Left lung (tissue), 14 donors: ENCODE measurements at places on chromosomes 12 and 14.

GRCh38 chr12:89661706-89662330 is 46.8 kb downstream of the ATP2B1 start:
- no peak for DNase-seq

- no peak for DNase-seq
These were observed 56.4 kb downstream of the RASSF9 start for GRCh38 chr12:85779768-85780167.

DNA sequence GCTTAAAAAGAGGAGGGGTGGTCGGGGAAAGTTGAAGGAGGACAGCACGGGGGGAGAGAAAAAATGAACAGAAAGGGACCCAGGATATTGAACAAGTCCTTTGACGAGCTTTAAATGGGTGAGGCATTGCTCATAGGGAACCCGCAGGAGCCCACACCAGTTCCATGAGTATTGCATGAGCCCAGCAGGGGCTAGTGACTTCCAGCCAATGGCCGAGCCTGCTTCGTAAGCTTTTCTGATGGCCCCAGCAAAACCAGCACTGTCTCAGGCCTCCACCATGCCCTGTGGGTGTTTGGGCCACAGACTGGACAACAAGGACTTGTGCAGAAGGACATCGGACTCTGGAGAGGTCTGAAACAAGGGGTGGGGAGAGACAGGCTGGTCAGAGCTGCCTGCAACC is 109.5 kb downstream of the ZFP36L1 start:
- DNase-seq = no peak

- no peak for DNase-seq
These were observed 68.7 kb downstream of the STON2 start for GRCh38 chr14:81331229-81332021.

DNA sequence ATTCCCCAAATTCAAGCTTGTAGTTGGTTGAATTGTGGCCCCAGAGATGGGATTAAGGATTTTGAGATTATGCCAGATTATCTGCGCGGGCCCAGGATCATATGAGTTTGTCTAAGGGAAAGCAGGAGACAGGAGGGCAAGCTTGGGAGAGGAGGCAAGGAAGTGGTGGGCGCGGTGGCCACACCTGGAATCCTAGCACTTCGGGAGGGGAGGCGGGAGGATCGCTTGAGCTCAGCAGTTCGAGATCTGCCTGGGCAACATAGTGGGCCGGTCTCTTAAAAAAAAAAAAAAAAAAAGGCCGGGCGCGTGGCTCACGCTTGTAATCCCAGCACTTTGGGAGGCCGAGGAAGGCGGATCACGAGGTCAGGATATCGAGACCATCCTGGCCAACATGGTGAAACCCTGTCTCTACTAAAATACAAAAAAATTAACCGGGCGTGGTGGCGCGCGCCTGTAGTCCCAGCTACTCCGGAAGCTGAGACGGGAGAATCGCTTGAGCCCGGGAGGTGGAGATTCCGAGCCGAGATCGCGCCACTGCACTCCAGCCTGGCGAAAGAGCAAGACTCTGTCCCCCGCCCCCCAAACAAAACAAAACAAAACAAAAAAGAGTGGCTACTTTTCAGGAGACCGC is 881 bp upstream of the PUS1 start:
- peak; percentile 57 for DNase-seq

- no peak for DNase-seq
These were observed 78.8 kb downstream of the GSC start for GRCh38 chr14:94690896-94691659.

DNA sequence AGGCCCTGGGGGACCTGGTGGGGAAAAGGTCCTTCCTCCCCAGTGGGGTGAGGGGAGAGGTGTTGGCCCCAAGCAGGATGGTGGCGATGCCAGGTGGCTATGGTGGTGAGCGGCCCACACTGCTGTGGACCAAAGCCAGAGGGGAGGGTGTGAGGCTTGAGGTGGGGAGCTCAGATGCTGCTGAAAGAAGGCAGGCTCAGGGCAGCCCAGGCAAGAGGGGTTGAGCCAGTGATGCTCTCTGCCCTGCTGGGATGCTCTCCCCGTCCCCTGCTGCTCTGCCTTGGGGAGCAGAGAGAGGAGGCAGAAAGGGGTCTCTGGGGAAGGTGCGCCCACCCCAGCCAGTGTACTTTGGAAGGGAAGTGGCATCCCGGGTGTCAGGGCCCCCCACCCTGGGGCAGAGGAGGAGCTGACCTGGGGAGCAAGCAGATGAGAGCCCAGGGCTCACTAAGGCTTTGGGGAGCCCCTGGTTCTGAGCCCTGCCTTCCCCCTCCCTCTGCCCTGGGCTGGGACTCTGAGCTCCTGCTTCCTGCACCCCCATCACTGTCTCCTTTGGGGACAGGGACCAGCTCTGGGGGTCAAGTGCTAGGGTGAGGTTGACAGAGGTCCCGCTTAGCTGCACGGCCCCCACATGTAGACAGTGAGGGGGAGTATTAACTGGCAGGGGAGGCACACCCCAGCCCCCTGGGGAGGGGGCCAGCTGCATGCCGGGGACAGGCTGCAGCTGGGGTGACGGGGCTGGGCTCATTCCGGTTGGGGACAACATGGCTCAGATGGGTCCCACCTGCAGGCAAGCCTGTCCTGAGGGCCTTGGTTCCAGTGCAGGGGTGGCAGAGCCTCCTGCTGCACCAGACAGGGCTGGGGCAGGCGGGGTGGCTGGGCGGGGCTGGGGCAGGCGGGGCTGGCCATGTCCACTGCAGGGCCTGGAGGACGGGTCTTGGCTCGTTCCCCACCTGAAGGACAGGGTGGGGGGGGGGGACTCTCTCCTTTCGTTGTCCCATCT is 124.4 kb downstream of the KIF26A start:
- DNase-seq = no peak

GRCh38 chr12:48005001-48005749 is 899 bp upstream of the COL2A1 start:
- DNase-seq = peak; percentile 24
